ENCODE measurements at places on chromosomes 16 and 17.

GRCh38 chr17:40796846-40797245, 2.9 kb downstream of the KRT28 start:
- DNase-seq: no peak

DNA sequence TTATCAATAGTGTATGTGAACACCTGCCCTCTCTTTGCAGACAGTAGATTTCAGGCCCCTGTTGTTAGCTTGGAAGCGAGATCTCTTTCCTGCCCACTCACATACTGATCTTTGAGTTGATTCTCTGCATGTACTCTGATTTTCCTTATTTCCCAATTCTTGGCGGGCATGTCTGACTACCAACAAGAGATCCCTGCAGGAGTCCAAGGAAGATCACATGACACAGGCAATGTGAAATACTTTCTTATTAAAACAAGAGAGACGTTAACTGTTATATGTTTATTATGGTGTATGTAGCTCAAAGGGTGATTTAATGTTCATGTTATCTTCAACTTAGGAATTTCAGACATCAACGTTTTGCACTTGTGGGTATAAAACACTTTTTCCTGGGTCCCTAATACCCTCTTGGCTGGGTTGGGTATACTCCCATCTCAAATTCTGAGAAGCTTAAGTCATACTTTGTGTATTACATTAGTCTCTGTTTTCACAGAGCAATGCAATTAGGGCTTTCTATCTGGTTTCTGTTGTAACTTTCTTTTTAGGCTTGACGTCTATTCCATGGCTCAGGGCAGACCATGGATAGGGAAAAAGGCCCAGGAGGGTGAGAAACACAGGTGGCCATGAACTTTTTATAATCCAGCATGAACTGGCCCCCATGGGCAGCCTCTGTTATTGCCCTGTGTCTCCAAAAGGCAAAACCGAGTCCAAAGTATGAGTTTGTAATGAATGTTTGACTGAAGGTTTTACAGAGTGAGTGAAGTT, 32.2 kb downstream of the HSD17B2 start:
- DNase-seq: no peak

- no peak for DNase-seq
Observed at GRCh38 chr17:60823515-60823914, 145.9 kb downstream of the BCAS3 start.

GRCh38 chr17:14593956-14594355, 293.1 kb downstream of the HS3ST3B1 start:
- no peak for DNase-seq

DNA sequence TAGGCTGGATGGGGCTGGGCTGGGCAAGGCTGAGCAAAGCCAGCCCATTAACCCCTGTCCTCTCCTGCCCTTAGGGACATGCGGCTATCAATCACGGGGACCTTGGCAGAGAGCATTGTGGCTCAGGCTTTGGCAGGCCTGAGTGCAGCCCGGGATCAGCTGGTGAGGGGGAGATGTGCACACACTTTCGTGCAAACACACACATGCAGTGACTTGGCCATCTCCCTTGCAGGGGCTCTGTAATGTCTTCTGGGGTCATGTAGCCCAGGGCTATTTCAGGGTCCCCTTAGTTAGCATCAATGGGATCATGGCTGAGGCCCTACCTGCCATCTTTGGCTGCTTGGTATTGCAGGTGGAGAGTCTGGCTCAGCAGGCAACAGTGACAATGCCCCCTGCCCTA, 6.9 kb downstream of the CARMIL2 start:
- no peak for DNase-seq

DNA sequence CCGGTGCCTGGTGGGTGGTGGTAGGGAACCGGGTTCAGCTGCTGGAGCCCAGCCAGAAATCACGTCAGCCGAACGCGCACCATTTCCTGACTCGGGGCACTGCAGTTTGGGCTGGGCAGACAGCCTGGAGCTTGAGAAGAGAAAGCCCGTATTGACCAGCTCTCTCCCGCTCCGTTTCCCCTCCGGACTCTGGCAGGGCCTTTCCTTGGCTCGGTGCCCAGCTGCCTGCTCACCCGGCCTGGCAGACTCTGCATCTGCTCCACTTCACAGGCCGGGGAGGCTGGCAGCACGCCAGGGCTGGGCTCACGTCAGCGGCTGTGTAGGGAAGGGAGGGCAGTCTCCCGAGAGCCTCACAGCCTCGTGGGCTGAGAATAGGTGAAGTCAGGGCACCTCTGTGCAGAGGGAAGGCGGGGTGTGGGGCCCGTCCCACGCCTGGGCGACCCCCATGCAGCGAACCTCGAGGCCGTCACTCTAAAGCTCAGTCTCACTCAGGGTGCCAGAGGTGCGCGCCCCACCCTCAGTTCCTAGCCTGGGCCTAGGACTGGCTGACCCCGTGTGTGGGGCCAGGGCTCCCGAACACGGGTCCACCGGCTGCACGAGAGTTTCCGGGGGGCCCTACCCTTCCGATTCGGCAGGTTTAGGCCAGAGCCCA, 59.1 kb downstream of the OR1D5 start:
- DNase-seq: peak; percentile 85

GRCh38 chr16:27790546-27791403, 240.8 kb downstream of the KATNIP start:
- DNase-seq: no peak

DNA sequence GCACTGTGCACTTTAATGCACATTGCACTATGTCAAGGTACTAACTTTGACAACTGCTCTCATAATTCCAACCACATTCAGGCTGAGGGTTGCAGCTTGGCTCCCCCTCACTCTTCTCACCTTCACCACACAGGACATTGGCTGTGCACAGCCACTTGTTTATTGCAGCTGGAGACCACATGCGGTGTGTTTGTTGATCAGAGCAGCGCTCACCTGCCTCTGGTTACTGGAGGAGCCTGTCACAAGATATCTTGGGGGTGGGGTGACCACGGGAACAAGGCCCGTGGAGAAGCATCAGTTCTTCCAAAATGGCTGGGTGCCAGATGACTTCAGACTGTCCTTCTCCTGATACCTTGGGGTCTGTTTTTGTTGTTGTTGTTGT, 10.6 kb upstream of the CCL5 start:
- DNase-seq: no peak

DNA sequence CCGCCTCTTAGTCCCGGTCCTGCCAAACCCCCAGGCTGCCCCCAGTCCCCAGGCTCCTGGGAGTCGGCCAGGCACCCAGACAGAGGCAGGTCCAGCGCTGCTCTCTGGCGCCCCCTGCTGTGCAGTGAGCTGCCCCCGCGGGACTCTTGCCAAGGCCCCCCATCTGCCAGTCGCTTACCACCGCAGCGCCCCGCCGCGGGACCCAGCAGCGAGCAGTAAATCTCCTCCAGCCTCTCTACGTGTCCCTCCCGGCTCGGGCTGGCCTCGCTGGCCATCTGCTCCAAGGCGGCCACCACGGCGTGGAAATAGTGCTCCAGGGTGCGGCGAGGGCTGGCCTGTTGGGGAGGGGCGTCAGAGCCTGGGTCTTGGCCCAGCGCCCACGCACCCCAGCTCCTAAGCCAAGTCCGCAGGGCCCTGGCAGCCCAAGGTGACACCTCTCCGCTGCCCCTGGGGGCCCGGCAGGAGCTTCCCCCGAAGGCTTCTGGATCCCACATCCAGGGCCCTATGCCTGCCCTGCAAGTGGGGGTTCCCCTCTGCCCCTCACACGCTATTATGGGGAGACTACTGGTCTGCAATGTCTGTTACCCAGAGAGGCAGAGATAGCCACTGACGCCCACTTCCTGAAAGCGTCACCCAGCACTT, 33.7 kb upstream of the MFSD6L start:
- DNase-seq: peak; percentile 9

DNA sequence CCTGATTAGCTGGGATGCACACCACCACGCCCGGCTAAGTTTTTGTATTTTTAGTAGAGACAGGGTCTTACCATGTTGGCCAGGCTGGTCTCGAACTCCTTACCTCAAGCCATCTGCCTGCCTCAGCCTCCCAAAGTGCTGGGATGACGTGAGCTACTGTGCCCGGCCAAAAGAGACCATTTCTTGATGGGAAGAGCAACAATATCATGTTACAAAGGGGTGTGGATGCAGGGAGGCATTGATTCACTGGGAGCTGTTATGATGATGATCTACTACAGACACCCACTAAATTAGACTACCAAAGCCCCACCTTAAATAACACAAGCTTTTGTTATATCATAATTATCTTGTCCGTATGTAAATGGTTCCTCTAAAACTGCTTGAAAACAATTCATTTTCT, 81.4 kb upstream of the PSMD7 start:
- DNase-seq: no peak

DNA sequence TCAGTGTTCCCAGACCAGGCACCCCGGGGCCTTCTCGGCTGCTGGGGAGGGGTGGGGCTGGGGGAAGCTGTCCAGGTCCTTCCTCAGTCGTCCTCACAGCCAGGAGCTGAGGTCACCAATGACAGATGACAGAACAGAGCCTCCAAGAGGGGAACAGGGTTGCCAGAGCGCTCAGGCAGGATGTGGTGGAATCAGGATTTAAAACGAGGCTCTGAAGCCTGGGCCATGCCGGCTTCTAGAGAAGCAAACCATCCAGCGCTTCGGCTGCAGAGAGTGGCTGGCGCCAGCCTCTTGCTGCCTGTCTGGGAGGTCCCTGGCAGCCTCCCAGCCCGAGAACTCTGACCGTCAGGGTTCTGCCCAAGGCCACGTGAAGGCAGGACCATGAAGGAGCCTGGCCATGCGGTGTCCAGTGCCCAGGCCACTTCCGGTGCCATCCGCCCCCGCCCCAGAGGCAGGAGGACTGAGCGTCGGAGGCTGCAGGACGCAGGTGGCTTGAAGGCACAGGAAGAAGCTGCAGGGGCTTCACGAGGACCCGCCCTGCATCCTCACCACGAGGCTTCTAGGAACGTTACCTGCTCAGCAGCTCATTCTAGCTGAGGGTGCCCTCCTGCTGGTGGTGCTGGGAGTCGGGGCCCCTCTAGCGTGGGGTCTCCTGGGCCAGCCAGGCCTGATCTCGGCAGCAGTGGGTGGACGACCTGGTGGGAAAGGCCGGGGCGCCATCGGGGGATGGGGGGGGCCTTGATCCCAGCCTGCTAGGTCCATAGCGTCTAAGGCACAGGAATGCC, 78.5 kb downstream of the KLHDC4 start:
- DNase-seq: no peak

DNA sequence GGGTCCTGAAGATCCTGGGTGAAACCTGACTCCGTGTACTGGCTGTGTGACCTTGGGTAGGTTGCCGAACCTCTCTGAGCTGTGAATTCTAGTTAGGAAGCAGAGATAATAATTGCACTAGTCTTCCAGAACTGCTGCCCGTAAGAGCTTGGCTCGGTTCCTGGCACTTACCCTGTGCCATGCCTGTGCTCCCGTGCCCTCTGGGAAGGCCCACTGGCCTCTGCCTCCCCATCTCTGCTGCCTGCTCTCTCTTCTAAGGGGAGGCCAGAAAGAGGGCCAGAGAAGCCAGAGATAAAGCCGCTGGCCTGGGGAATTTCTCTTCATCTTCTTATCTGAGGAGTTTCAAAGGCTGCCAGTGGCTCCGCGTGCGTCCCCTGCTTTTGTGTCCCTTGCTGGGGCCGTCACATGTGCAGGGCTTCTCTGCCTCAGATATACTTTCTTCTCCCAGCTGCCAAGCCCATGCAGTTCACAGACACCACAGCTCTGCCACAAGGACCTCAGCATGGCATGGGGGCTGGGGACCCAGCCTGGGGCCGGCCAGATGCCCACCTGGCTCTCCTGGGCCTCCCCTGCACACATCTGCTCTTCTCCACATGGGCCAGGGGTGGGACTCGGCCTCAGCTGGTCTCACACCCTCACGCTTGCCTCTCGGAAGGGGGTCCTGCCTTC, 145.2 kb downstream of the SDK2 start:
- no peak for DNase-seq

GRCh38 chr16:86120201-86121192, 221.5 kb downstream of the IRF8 start:
- peak; percentile 7 for DNase-seq

- peak; percentile 58 for DNase-seq
Observed at GRCh38 chr17:43532581-43532980, 13.6 kb downstream of the ETV4 start.

DNA sequence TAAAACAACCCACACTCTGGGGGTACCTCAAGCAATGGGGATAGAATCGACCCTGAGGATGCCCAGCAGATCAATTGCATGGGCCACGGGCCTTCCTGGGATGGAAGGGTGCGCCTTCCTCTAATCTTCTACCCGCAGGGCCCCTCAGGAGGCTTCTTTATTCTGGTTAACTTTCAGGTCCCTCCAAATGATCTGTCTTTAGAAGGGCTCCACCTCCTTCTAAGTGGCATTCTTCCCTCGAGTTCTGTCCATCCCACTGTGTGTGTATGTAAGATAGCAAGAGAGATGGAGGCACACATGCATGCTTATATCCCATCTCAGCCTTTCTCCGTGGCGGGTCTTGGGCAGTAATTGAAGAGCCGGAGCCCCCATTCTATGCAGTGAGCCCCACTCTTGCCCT, 125.7 kb downstream of the MRM1 start:
- no peak for DNase-seq

DNA sequence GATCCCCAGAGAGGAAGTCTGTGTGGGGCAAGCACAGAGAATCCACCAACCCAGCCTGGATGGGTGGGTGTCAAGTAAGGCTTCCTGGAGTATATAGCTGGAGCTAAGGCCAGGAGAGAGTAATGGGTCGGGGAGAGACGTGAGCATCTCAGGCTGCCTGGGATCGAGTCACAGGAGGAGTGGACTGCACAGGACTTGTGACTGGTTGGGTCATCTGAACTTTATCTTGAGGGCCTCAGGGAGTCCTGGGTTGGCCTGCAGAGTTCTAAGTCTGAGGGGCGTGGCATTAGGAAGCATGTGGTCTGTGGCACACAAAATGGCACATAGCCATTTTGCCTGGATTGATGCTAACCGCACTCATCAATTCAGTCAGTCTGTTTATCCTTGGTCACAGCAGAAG, 1.5 kb downstream of the PLA2G15 start:
- no peak for DNase-seq

DNA sequence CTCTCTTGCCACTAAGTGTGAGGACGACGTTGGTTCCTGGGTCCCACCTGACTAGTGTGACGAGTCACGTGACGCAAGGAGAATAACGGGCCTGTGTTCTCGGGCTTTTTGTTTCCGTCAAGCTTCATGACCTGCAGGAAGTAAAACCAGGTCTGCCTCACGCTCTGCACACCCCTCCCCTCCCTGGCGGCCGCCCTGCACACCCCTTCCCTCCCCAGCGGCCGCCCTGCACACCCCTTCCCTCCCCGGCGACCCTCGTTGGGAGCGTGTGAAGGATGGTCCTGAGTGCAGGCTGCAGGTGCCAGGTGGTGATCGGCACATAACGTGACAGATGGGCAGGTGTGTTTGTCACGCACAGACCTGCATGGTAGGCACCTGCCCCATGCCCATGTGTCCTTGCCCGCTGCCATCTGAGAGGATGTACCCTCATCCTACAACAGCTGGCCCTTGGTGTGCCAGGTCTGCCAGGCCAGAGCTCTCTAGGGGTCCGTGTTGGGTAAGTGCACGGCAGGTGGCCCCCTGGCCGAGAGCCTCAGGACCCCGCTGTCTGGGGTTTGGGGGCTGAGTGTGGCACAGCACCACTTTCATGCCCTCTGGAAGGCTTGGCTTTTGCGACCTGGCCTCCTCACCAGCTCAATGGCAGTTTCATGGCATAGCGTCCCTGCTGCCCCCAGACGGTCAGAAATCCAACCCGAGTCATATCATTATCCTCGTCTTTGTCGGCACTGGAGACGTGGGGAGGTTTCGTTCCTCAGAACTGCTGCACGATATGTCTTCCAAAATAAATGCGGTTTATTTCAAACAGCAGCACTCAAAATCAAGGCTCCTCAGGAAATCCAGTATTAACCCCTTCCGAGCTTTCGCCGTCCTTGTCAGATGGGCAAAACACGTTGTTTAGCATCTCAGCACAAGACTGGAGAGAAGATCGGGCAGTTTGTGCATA, 191.8 kb upstream of the CHMP6 start:
- DNase-seq: no peak

- DNase-seq: no peak
Observed at GRCh38 chr17:45110676-45111611, 21.4 kb downstream of the PLCD3 start.
